ENCODE measurements at places on chromosomes 7 and 10. TPM values are rescaled to one million over a fixed set of nuclear protein-coding genes. Genes with fewer than 3 reads are reported as not detected.

DNA sequence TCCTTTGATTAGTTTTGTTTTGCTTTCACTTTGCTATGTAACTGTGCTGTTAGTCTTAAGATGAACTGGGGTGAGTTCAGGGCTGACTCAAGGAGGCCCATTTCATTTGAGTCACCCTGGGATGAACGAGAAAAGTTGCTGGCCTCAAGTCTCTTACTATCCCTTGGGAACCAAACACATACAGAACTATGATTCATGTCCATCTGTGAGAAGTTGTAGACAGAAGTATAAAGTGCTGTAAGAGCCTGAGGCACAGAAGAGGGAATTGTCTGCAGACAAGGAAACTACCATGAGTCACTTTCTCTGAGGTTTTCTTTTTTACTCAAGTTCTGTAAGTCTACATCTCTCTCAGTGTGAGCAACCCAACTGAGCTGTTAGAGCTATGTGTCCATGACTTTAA, 179.8 kb upstream of the CSTF2T start:
- H3K4me1 ChIP-seq = peaks cover 16% of the 10 kb centered on the region
- no peaks in the 10 kb centered on the region for H3K27me3 ChIP-seq
- H3K36me3 ChIP-seq = no peaks in the 10 kb centered on the region
- DNase-seq = no peak
- H3K4me3 ChIP-seq = no peak overlapping the region

- no peak for DNase-seq
- no peak overlapping the region for H3K27ac ChIP-seq
- H3K36me3 ChIP-seq = peaks cover 9% of the 10 kb centered on the region
- peaks cover 25% of the 10 kb centered on the region for H3K4me1 ChIP-seq
- H3K4me3 ChIP-seq = no peak overlapping the region
Measured at GRCh38 chr10:44116474-44116873, 268.4 kb downstream of the CXCL12 start.

DNA sequence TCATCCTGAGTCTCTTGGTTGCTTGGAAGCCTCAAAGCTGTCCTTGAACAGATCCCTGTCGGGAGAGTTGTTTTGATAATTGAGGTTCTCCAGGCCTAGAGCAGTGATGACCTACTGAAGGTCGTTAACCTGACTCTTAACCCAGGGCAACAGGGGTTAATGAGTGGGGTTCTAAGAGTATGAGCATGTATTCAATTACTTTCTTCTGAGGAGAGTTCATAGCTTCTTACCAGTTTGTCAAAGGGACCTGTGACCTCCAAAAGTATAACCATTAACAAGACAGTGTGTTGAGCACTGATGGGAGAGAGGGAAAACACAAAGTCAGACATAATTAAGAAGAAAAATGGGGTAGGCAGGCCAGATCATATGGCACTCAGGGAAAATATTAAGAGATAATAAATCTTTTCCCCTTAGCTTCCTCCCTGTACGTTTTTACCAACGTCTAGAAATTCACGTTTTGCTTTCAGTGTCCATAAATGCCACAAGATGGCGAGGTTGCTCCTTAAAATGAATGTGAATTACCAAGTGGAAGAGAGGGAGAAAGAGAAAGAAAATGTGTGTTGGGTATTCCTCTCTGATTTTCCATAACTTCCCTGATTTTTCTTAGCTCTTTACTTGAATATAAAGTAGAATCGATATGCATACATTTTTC, 97.6 kb downstream of the SUGCT start:
- no peaks in the 10 kb centered on the region for H3K4me1 ChIP-seq
- H3K27ac ChIP-seq = no peak overlapping the region
- H3K36me3 ChIP-seq = no peaks in the 10 kb centered on the region
- H3K4me3 ChIP-seq = no peak overlapping the region
- H3K27me3 ChIP-seq = no peaks in the 10 kb centered on the region

The ZNF365 gene
- total RNA-seq = 1.1 TPM

DNA sequence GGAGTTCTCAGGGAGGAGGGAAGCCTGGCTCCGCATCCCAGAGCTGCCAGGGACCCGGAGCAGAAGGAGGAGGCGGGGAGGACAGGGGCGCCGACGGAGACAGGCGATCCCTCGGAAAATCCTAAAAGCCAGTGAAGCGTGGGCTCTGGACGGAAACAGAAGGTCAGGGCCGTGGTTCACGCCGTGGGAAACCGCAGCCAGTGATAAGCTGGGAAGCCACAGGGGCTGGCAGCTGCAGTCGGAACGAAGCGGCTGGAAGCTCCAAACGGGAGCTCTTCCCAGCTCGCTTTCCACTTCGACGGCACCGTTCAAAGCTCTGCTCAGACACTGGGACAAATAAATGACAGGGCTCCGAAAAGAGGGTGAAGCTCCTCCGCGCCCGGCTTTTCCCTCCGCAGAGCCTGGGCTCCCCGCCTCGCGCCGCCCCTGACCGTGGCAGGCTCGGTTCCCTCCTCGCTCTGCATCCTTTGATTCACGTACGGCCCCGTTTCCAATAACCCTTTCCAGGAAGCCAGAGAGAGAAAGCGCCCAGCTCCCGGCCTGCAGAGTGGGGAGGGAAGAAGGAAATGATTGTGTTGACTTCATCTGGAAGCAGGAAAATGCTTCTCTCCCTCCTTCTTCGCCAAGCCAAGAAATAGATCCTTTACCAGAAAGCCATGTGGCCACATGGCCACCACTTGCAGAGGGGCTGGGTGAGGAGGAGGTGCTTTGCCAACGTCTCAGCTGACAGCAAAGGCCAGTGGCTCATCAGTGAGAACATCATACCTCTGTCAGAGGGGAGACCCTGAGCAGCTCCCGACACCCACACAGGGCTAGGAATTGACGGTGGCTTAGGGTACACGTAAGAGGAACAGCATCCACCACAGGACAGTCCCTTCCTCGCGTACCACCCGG, 57.4 kb downstream of the ADRB1 start:
- no peak overlapping the region for H3K27ac ChIP-seq
- no peak for DNase-seq
- H3K4me1 ChIP-seq = peaks cover 16% of the 10 kb centered on the region
- H3K27me3 ChIP-seq = peaks cover 37% of the 10 kb centered on the region
